ENCODE measurements at places on chromosomes 6 and 20.

GRCh38 chr6:156801712-156802111, 24.5 kb downstream of the ARID1B start:
- DNase-seq, result no peak

DNA sequence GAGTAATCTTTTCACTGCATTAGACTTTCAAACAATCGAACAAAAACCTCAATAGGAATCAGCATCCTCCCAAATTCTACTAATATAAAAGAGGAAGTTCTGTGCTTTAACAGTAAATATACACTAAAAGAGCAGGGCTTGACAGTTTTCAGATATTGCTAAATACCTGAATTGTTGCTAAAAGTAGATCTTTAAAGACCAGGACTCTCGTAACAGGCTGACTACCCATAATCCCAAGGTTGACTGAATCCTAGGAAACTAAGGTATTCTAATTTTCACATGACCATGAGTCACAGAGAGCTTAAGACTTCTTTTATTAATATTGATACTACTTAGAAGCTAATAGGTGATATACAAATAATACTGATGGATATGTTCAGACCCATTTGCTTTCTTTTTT, 10.1 kb downstream of the CD164 start:
- no peak for DNase-seq

DNA sequence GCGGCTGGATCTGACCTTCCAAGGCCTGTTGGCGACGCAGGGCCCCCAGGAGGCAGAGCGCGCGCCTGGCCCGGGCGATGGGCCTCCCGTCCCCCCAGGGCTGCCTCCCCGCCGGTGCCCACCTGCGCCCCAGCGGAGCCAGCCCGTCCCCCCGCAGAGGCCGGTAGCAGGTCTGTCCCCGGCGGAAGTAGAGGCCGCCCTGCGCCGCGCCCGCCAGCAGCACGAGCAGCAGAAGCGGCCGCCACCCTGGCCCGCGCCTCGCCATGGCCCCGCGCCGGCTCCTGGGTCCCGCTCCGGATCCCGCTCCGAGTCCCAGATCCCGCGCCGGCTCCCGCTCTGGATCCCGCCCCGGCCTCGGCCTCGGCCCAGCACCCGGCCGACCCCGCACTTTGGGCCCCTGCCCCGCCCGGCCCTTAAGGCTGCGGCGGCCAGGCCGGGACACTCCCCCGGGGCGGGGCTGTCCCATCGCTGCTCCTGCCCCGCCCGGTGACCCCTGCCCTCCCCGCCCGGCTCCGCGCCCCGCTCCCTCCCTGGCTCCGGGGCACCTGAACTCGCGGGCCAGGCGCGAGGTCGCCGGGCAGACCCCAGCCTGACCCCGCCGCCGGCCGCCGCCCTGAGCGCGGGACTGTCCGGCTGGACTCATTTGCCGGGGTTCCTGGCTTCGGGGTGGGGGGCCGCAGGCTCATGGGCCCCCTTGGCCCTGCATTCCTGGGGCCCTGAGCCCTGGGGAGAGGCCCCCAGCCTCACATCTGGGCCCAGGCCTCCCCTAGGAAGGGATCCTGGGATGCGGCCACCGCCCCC, at the start of gene CTSZ:
Gene CTSZ (minus strand): TSS at position 391 of the 801 bp plus-strand sequence. CDS start 126 bp downstream, at position 265.
- DNase-seq, result no peak

- DNase-seq, result no peak
Measured at GRCh38 chr20:38091441-38092216, 58.1 kb downstream of the RPRD1B start.

GRCh38 chr6:30073489-30074235, 1.9 kb downstream of the RNF39 start:
- DNase-seq, result no peak

DNA sequence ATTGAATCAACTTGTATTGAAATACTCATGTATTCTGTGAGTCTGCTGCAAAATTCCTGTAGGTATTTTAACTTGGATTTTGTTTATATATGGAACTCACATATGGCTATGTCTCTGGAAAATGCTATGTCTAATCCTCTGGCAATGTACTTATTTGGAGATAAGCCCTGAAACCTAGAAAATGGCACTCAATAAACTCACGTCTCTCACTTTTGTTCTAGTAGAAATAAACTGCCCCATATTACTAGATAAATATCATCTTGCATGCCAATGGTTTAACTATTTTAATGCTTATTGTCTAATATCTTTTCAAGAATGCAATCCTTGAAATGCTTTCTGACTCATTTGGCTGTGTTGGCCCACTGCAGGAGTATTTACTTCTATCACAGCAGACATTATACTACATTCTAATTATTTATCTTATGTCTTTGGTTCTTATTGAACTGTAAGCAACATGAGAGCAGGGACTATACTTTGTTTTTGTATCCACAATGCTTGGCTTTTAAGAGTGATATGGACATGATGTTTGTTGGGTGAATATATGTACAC, 292.2 kb upstream of the RSPO3 start:
- DNase-seq, result no peak

- no peak for DNase-seq
Measured at GRCh38 chr20:4665591-4665990, 56.1 kb upstream of the PRND start.

- DNase-seq, result no peak
Measured at GRCh38 chr6:141488488-141488887, 644.2 kb upstream of the GJE1 start.

DNA sequence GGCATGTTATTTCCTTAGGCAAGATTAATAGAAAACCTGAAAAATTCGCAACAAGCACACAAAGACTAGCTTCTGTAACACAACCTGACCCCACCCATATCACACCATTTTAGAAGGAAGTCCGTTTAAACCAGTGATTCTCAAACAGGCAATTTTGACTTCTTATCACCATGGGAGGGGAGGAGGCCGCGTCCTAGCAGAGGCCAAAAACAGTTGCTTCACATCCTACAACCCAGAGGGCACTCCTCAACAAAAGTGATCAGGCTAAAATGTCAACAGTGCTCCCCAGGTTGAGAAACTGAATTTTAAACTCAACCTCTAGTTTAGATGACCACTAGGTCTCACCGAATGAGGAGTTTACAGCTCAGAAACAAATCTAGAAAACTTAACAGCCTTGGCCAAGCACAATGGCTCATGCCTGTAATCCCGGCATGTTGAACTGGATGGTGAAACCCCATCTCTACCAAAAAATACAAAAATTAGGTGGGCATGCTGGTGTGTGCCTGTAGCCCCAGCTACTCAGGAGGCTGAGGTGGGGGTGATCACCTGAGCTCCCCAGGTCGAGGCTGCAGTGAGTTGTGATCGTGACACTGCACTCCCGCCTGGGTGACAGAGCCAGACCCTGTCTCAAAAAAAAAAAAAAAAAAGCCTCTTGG, 3.4 kb downstream of the SNX5 start:
- DNase-seq, result no peak

GRCh38 chr6:25124216-25124715, 154.9 kb upstream of the CARMIL1 start:
- DNase-seq, result no peak
